ENCODE measurements at places on chromosomes 3 and 15.

GRCh38 chr15:70480196-70480856 lies 283.0 kb downstream of the UACA start:
- DNase-seq = no peak

DNA sequence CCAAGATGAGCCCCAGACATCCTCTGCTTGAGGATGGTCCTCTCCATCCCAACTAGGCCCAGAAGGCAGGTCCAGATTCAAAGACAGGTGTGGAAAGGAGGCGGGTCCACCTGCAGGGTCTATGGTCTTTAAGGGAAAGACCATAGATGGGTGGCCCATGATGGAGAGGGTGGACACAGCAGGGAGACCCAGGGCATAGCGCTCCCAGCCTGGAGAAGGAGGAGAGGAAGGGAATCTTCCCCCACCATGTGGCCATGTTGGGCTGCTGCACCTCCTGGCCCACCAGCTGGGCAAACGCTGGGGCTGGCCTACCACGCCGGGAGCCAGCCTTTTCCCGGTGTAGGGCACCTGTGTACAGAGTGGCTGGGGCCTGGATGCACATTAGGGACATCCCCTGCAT lies 265.2 kb upstream of the TLE3 start:
- no peak for DNase-seq

- DNase-seq = no peak
Observed at GRCh38 chr3:11305509-11305908, 33.3 kb downstream of the ATG7 start.

GRCh38 chr15:74200412-74200815 lies 2.2 kb downstream of the STRA6 start:
- no peak for DNase-seq

GRCh38 chr15:41935566-41936020 lies 36.8 kb downstream of the EHD4 start:
- DNase-seq = no peak

DNA sequence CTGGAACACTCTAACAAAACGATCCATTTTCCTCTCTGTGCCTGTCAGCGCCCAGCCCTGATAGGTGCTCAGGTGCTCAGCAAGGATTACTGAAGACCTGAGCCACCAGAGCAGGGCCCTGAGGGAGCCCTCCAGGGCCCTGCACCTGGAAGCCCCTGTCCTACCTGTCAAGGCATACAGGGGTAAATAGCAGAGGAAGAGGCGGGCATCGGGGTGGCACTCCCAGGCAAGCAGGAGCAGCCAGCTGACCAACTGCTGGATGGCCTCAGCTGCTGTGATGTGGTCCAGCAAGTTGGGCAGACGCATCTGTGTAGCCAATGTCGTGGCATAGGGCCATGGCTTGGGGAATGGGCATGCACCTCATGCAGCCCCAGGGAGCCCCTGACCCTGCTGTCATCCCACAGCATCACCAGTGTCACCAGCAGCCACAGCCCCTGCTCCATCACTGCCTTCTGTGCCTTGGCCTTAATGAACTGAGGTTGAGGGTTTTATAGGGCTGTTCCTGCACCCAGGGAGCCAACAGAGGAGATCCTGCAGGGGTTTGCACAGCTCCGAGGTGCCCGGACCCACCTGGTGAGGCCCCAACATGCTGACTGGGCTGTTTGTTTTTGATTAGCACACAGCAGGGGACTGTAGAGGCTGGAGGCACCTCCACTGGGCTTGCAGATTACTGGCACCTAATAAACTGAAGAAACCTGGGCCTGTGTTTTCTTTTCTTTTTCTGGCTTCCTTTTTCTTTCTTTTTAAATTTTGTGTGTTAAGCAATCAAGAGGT lies 7.9 kb upstream of the WDR6 start:
- no peak for DNase-seq

DNA sequence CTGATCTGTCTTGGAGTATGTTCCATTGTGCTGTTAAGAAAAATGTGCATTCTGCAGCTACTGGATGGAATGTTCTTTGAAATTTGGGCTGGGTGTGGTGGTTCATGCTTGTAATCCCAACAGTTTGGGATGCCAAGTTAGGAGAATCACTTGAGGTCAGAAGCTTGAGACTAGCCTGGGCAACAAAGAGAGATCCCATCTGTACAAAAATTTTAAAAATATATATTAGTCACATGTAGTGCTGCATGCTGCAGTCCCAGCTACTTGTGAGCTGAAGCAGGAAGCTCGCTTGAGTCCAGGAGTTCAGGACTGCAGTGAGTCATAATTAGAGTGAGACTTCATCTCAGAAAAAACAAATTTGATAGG lies 62.8 kb upstream of the PLSCR4 start:
- no peak for DNase-seq

- DNase-seq = no peak
Observed at GRCh38 chr3:104396974-104397669, 969.6 kb upstream of the ALCAM start.

- DNase-seq = no peak
Observed at GRCh38 chr3:45994419-45995235, 997 bp downstream of the FYCO1 start.
